ENCODE measurements at places on chromosomes 4 and X.

- DNase-seq, result no peak
These were observed 441.2 kb downstream of the CENPC start for GRCh38 chr4:67104145-67104544.

GRCh38 chrX:12986886-12987285 lies 12.0 kb downstream of the TMSB4X start:
- no peak for DNase-seq

DNA sequence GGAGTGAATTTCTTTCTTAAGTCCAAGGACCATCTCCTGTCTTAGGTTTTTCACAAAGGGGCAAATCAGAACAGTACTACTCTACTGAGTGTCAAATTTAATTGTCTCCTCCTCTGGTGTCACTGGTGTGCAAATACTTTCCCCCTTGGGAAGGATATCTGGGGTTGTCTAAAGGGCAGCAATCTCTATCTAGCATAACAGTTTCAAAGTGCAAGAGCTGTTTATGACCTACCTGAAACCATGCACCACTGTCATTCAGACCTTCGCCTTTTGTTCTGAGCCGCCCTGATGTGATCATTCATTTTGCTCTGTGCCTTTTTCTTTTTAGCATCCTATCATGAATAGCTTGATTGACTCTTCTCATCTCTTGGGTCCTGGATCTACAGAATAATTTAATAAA lies 39.3 kb downstream of the IL1RAPL1 start:
- DNase-seq, result no peak

DNA sequence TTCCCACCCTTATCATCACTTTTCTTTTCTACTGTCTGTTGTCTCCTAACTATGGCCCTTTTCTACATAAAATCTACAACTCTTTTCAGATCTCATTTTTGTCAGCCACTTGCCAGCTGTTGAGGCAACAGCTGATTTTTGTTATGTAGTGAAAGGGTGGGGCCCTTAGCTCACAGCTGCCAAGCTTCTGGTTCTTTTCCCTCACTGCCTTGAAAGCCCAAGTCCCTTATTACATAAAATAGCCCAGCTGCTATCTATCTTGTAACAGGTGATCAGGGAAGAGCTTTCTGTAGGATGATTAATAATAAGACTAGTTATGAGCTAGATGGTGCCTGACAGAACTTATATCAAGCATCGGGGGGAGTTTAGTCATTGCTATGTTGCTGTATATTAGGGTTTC lies 45.9 kb downstream of the ADGRL3 start:
- DNase-seq, result no peak

DNA sequence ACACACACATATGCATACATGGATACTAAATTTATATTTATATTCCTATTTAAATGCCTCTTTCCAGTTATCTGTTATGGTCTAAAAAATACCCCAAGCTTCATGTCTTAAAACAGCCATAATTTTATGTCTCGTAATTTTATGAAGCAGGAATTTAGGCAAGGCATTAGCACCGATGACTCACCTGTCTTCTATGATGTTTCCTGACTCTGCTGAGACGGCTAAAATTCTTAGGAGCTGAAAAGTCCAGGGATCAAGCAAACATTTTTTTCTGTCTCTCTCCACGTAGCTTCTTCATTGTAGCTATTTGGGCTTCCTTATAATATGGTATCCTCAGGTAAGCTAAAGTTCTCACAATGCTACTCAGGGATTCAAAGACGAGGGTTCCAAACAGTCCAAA lies 930.3 kb downstream of the STIM2 start:
- no peak for DNase-seq

GRCh38 chr4:83089410-83090157 lies 24.9 kb downstream of the PLAC8 start:
- DNase-seq, result no peak

All from AG10803 (cell line).